Hematopoietic multipotent progenitor cell (in vitro differentiated cells): ENCODE measurements at places on chromosomes 2 and 18. TPM values are rescaled to one million over a fixed set of nuclear protein-coding genes. Genes with fewer than 3 reads are reported as not detected.
A peak's percentile ranks its signal among the peaks of the same experiment; 100 is the strongest.

The C2orf49 gene
- total RNA-seq: 3.8 TPM

- DNase-seq: no peak
Observed at GRCh38 chr2:9307535-9307934, 100.9 kb downstream of the ASAP2 start.

The GNAL gene
- 0.27 TPM for total RNA-seq

- no peak for DNase-seq
Observed at GRCh38 chr18:35451032-35451431, 46.7 kb downstream of the INO80C start.

DNA sequence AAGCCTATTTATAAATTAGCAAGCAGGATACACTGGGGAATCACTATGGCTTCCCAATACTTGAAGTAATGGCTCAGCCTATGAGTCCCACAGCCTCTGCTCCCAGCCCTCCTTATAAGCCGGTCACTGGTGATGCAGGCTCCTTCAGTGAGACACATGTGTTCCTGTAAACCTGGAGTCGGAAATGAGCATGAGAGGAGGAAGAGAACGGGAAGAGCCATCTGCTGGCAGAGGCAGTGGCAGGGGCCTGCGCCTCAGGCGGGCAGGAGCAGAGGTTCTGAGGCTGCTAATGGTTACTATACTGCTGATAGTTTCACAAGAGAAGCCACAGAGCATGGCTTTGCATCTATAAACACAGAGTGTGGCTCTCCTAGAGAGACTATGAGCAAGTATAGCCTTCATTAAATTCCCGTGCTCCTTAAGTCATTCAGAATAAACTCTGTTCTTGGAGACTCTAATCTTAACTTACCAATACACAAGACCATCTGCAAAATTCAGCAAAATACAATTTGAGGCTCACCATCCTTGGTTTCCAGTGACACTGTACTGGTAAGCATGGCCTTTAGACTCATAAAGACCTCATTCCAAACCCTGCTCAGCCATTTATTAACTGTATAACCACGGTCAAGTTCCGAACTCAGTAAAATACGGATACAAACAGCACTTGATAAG lies 63.3 kb downstream of the FBXO15 start:
- DNase-seq: no peak

GRCh38 chr2:149595056-149595963 lies 7.7 kb upstream of the MMADHC start:
- DNase-seq: no peak

DNA sequence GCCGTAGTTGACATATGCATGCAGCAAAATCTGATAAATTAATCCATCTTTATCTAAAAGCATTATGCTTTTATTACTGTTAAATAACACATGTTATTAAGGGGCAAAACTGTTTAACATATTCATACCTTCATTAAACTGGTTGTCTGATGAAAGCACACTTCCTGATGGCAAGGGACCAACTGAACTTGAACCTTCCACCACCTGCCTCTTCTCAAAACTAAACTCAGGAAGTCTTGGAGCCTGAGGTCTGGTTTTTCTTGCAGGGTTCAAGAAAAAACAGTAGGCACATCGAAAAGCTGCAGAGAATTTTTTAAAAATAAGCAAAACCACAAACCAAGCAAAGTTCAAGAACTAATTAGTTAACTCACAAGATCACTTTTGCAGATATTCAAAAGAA lies 64.9 kb downstream of the LNPK start:
- no peak for DNase-seq

GRCh38 chr2:954687-955000 lies 4.0 kb downstream of the SNTG2 start:
- DNase-seq: no peak

DNA sequence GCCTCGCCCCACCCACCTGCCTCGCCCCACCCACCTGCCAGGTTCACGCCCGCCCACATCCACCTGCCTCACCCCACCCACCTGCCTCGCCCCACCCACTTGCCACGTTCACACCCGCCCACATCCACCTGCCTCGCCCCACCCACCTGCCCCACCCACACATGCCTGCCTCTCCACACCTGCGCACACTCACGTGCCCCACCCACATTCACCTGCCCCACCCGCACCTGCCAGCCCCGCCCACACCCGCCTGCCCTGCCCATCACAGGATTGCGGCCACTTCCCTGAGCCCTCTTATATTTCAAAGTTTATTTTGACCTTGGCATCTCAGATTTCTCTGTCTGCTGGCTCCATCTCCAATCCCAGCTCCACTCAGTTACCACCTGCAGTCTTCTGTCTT lies 217.5 kb upstream of the SOX11 start:
- DNase-seq: no peak

DNA sequence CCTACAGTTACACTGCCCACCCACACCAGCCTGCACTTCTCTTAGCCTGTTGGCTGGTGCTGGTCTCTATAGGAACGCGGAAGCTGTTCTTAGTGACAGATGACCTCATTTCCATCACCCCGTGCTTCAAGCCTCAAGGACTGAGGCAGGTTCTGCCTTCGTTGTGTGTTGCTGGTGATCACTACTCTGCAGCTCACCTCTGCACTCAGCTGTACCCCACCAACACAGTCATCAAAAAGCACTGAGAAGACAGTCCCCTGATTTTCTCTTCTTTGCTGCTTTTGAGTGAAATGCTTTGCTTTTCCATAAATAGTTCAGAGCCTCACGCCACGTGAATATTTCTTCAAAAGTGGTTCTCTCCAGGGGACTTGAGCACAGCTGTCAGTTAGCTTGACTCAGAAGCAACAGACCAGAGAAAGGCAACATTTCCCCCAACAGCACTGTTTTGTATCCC lies 225.7 kb upstream of the CCDC150 start:
- no peak for DNase-seq

DNA sequence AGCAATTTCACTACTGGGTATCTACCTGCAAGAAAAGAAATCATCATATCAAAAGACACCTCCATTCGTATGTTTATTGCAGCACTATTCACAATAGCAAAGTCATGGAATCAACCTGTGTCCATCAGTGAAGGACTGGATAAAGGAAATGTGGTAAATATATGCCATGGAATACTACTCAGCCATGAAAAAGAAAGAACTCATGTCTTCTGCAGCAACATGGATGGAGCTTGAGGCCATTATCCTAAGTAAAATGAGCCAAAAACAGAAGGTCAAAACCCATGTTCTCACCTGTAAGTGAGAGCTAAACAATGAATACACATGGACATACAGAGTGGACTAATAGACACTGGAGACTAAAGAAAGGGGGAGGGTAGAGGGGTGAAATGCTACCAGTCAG lies 322.2 kb downstream of the ZNF521 start:
- DNase-seq: no peak

DNA sequence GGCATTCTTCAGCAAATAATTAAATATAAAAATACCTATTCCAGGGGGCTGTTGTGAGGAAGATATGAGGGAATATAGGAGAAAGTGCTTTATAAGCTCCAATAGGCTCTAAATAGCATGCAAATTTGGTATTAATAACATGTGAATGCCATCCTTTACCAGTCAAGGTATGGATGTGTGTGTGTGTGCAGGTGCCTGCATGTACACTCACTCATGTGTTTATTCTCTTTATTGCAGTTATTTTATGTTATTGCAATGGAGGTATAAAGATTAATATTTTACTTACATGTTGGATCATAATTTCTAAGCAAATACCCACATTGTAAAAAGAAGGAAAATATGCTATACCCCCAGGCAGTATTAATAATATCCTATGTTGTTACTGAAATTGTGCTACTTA lies 1093.0 kb upstream of the GYPC start:
- no peak for DNase-seq

GRCh38 chr2:171688129-171688465 lies 828 bp downstream of the DYNC1I2 start:
- peak; percentile 3 for DNase-seq

The CARF gene
- total RNA-seq: 9.2 TPM

DNA sequence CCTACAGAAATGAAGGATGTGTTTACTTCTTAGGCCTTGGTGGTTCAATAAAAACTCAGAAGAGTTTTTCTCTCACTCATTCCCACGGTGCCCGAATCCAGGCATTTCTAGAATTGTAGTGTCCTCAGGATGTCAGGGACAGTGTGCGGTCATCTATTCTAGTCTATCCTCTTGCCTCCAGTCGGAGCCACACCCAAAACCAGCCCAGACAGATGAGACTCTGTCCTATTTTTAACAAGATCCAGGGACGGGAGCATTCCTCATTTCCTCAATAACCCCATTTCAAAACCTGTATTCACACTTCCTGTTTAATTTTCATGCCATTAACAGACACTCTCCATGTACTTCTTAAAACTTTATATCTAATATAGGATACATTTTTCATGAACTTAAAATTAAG lies 11.6 kb upstream of the RBMS1 start:
- DNase-seq: no peak

DNA sequence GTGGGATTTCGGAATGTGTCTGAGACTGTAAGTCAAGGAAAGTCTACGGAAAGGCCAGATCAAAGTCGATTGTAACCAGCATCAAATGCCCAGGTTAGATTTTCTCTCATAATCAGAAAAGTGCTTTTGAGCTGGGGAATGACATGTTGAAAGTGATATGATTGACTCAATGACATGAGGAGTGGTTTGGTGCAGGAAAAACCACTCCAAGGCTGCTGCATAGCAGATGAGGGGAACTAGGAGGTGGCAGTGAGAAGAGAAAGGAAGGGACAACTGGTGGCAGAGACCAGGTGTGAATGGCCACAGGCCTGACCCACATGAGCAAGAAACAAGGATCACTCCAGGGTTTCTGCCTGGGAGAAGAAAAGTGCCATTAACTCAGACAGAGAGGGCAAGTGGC lies 822 bp downstream of the SLC35F6 start:
- DNase-seq: no peak

DNA sequence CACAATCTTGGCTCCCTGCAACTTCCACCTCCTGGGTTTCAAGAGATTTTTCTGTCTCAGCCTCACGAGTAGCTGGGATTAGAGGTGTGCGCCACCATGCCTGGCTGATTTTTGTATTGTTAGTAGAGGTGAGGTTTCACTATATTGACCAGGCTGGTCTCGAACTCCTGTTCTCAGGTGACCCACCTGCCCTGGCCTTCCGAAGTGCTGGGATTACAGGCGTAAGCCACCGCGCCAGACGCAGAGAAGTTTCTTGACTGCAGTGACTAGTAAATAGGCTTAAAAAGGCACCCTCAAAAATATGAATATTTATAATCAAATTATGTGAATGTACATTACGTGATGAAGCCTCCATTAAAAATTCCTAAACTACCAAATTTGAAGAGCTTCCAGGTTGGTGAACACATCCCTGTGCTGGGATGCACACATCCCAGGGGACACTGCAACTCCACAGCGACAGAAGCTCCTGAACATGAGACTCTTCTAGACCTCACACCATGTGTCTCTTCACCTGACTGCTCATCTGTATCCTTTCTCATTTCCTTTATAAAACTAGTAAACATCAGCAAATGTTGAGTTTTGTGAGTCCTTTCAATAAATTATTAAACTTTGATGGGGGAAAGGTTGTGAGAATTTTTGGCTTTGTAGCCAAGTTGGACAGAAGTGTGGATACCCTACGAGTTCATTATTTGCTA lies 203.3 kb upstream of the SPOPL start:
- no peak for DNase-seq

DNA sequence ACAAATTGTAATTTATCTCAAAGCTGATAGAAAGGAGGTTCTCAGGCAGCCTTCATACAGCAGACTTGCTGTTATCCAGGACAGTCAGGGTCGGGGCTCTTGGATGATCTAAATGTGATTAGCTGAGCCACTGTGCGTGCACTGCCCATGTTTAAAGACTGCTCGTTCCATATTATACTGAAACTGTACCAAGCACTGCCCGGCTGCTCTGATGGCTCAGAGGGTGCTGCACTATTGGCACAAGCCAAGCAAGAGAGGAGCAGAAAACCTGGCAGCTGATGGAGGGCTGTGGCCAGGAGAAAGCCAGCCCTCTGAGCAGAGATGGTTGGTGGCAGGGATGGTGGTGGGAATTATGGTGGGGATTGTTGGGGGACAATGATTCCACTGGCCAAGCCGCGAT lies 63.4 kb downstream of the COL6A3 start:
- DNase-seq: no peak

The OTX1 gene
- total RNA-seq: not detected

DNA sequence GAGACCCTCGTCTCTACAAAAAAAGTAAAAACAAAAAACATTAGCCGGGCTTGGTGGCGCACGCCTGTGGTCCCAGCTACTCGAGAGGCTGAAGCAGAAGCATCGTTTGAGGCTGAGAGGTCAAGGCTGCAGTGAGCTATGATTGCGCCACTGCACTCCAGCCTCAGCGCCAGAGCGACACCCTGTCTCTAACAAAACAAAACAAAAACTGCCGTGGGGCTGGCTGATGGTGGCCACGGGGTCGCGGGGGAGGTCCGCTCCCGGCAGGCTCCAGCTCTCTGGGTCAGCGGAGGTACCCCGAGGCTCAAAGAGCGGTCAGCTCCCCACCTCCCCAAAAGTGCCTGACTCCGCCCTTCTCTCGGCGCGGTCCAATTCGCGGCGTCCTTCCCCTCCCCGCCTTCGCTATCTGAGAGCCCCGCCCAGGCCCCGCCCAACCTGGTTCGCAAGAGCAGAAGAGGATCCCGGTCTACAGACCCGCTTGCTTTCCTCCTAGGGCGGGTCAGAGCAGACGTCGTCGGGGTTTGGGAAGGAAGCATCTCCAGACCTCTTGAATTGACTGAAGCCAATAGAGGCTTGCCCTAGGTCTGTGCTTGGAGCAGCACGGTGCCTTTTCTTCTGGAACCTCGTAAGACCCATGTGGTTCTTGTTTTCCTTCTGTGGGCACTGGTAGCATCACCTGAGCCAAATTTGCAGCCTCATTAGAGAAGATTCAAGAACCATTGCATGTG lies 7.8 kb downstream of the RAX start:
- DNase-seq: no peak

- DNase-seq: no peak
Observed at GRCh38 chr18:3816610-3817363, 366.8 kb downstream of the TGIF1 start.

GRCh38 chr2:66573821-66574233 lies 138.9 kb downstream of the MEIS1 start:
- DNase-seq: no peak

The REG3A gene
- not detected for total RNA-seq

GRCh38 chr2:12501469-12502158 lies 215.1 kb upstream of the TRIB2 start:
- DNase-seq: no peak

The ZBTB7C gene
- total RNA-seq: not detected
